ENCODE measurements at places on chromosomes 12 and 14.

- no peaks in the 10 kb centered on the region for H3K27me3 ChIP-seq
- DNase-seq: no peak
- no peak overlapping the region for H3K27ac ChIP-seq
Measured at GRCh38 chr12:95248604-95249360, 31.2 kb downstream of the VEZT start.

- peaks cover 8% of the 10 kb centered on the region for H3K27me3 ChIP-seq
- no peak for DNase-seq
- no peaks in the 10 kb centered on the region for H3K4me1 ChIP-seq
Measured at GRCh38 chr12:50065726-50066310, 8.4 kb downstream of the ASIC1 start.

DNA sequence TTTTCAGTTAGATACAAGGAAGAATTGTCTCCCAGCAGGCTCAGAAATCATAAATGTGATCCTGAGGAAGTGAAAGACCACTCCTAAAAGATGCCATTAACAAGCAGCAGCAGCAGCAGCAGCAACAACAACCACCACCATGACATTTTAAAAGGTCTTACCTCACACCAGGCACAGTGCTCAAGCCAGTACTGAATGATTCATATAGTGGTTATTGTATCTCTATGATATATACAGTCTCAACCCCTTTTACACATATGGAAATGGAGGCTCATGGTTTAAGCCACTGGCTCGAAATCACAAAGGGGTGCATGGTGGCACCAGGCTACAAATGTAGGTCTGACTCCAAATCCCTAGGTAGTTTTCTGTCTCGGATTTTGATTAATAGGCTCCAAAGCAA is 126.9 kb downstream of the KTN1 start:
- no peak overlapping the region for H3K27ac ChIP-seq
- DNase-seq: no peak
- H3K4me3 ChIP-seq: no peak overlapping the region
- no peaks in the 10 kb centered on the region for H3K27me3 ChIP-seq
- no peaks in the 10 kb centered on the region for H3K4me1 ChIP-seq
- H3K36me3 ChIP-seq: no peaks in the 10 kb centered on the region

GRCh38 chr14:33567023-33567728 is 383.7 kb downstream of the EGLN3 start:
- DNase-seq: no peak
- H3K4me1 ChIP-seq: peaks cover 8% of the 10 kb centered on the region
- no peaks in the 10 kb centered on the region for H3K27me3 ChIP-seq
- no peak overlapping the region for H3K27ac ChIP-seq
- no peaks in the 10 kb centered on the region for H3K36me3 ChIP-seq
- no peak overlapping the region for H3K4me3 ChIP-seq

- H3K27ac ChIP-seq: no peak overlapping the region
- no peak for DNase-seq
- no peaks in the 10 kb centered on the region for H3K36me3 ChIP-seq
- no peaks in the 10 kb centered on the region for H3K27me3 ChIP-seq
- no peak overlapping the region for H3K4me3 ChIP-seq
Measured at GRCh38 chr12:118633071-118633470, 256.7 kb downstream of the SUDS3 start.

GRCh38 chr12:132263061-132263360 is 66.4 kb downstream of the GALNT9 start:
- no peak overlapping the region for H3K4me3 ChIP-seq
- H3K27me3 ChIP-seq: peaks cover 5% of the 10 kb centered on the region
- H3K36me3 ChIP-seq: no peaks in the 10 kb centered on the region
- H3K27ac ChIP-seq: no peak overlapping the region
- no peaks in the 10 kb centered on the region for H3K4me1 ChIP-seq

DNA sequence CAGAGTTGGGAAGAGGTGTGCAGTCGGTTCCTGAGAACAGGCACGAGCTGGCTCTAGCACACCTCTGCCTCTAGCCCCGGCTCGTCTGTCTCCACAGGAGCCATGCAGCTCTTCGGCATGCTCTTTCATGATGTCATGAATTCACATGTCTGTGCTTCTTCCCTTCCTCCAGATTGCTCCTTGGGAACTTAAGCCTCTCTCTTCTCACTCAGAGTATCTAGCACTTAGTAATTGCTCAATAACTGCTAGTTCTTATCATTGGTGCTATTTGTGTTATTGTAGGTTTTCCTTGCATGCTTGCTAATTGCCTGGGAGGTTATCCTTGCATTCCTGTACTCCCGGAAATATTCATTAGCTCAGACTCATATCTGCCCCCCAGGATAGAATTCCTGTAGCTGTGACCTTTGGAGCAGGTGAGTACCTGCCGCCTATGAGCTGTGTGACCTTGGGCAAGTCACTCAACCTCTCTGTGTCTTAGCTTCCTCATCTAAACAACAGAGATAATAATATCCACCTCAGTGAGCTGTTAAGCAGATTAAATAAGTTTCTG is 19.5 kb downstream of the FAM181A start:
- no peaks in the 10 kb centered on the region for H3K27me3 ChIP-seq
- no peak for DNase-seq
- no peaks in the 10 kb centered on the region for H3K4me1 ChIP-seq
- H3K36me3 ChIP-seq: no peaks in the 10 kb centered on the region
- no peak overlapping the region for H3K27ac ChIP-seq

- H3K27ac ChIP-seq: no peak overlapping the region
- no peak for DNase-seq
- no peak overlapping the region for H3K4me3 ChIP-seq
- no peaks in the 10 kb centered on the region for H3K4me1 ChIP-seq
Measured at GRCh38 chr12:67853204-67853603, 136.0 kb upstream of the IFNG-AS1 start.

DNA sequence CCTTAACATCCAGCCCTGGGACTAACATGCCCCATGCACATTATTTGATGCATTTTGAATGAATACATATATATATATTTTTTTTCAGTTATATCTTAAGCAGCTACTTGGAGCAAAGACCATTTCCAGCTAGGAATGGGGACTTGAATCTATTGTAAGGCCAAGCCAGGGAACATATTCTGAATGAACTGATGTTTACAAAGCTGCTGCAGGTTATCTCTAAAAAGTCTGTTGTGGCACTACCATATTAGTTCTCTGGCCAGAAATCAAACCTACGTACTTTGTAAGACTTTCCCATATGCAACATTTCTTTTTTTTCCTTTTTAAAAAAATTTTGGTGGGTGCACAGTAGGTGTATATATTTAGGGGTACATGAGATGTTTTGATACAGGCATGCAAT is 43.4 kb downstream of the PELI2 start:
- no peaks in the 10 kb centered on the region for H3K27me3 ChIP-seq
- H3K4me1 ChIP-seq: peaks cover 12% of the 10 kb centered on the region
- no peak overlapping the region for H3K27ac ChIP-seq
- H3K4me3 ChIP-seq: no peak overlapping the region
- H3K36me3 ChIP-seq: no peaks in the 10 kb centered on the region

- no peak for DNase-seq
- no peak overlapping the region for H3K27ac ChIP-seq
- no peaks in the 10 kb centered on the region for H3K27me3 ChIP-seq
Measured at GRCh38 chr14:105430042-105430441, 10.4 kb downstream of the MTA1 start.

DNA sequence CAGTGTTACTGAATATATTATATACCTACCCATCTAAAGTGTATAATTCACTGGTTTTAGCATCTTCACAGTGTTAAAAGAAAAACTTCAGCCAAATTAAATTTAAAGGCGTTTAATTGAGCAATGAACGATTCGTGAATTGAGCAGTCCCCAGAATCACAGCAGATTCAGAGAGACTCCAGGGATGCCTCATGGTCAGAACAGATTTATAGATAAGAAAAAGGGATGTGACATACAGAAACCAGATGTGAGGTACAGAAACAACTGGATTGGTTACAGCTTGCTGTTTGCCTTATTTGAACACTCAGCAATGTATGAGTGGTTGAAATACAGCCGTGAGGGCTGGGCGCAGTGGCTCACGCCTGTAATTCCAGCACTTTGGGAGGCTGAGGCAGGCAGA is 84.6 kb downstream of the WNK1 start:
- peak; percentile 9 for DNase-seq
- no peaks in the 10 kb centered on the region for H3K27me3 ChIP-seq
- H3K4me3 ChIP-seq: no peak overlapping the region
- peaks cover 6% of the 10 kb centered on the region for H3K36me3 ChIP-seq

- H3K27ac ChIP-seq: no peak overlapping the region
- peaks cover 23% of the 10 kb centered on the region for H3K27me3 ChIP-seq
- no peaks in the 10 kb centered on the region for H3K4me1 ChIP-seq
- no peak overlapping the region for H3K4me3 ChIP-seq
Measured at GRCh38 chr12:106767206-106767605, 7.3 kb upstream of the RIC8B start.

- H3K4me1 ChIP-seq: peaks cover 6% of the 10 kb centered on the region
- H3K4me3 ChIP-seq: no peak overlapping the region
- H3K27ac ChIP-seq: no peak overlapping the region
- DNase-seq: no peak
Measured at GRCh38 chr12:131135311-131135785, 181.6 kb downstream of the ADGRD1 start.

DNA sequence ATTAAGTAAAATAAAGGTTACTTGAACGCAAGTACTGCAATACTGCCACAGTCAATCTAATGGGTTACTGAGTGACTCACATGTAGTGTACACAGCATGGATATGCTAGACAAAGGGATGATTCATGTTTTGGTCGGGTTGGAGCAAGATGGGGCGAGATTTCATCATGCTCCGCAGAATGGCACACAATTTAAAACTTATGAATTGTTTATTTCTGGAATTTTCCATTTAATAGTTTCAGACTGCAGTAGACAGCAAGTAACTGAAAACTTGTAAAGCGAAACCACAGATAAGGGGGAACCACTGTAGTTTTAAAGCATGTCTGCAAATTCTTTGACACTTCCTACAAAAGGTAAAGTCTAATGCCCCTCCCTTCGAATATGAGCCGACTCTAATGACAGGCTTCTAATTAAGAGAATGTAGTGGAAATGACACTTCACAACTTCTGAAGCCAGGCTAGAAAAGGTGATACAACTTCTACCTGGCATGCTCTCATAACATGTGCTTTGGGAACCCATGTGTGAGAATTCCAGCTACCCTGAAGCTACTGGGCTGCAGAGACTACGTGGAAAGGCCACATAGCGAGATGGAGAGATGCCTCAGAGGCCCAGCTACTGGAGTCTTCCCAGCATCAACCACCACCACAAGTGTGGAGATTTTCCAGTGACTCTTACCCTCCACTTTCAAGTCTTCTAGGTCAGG is 13.9 kb upstream of the TCP11L2 start:
- peaks cover 3% of the 10 kb centered on the region for H3K4me1 ChIP-seq
- H3K4me3 ChIP-seq: no peak overlapping the region
- DNase-seq: peak; percentile 35

- no peaks in the 10 kb centered on the region for H3K27me3 ChIP-seq
- no peak overlapping the region for H3K27ac ChIP-seq
- no peak overlapping the region for H3K4me3 ChIP-seq
- H3K36me3 ChIP-seq: no peaks in the 10 kb centered on the region
Measured at GRCh38 chr14:99267837-99268781, 3.9 kb downstream of the BCL11B start.

GRCh38 chr14:70173569-70173968 is 15.2 kb downstream of the SLC8A3 start:
- H3K4me1 ChIP-seq: peaks cover 5% of the 10 kb centered on the region
- H3K27ac ChIP-seq: no peak overlapping the region
- DNase-seq: no peak

DNA sequence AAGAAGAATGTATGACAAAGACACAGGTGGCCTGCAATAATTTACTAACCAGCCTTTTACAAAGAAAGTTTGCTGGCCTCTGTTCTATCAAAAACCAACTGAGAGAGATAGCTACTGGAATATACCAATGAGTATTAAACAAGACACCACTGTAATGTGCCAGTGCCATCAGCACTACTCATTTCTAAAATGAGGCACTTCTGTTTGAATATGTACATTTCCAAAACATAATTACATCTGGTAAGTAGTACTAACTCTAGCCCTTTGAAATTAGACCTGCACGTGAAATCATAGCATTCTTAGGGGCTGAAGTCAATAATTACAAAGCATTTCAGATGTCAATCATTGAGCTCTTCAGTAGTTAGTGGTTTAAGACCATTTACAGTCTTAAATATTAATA is 6.9 kb upstream of the SYCP3 start:
- no peaks in the 10 kb centered on the region for H3K4me1 ChIP-seq
- H3K36me3 ChIP-seq: peaks cover 19% of the 10 kb centered on the region
- no peak overlapping the region for H3K4me3 ChIP-seq
- DNase-seq: no peak
- no peaks in the 10 kb centered on the region for H3K27me3 ChIP-seq
- H3K27ac ChIP-seq: no peak overlapping the region

GRCh38 chr14:102056694-102057442 is 30.0 kb downstream of the HSP90AA1 start:
- no peak for DNase-seq
- peaks cover 14% of the 10 kb centered on the region for H3K36me3 ChIP-seq
- H3K4me3 ChIP-seq: no peak overlapping the region
- H3K4me1 ChIP-seq: no peaks in the 10 kb centered on the region

DNA sequence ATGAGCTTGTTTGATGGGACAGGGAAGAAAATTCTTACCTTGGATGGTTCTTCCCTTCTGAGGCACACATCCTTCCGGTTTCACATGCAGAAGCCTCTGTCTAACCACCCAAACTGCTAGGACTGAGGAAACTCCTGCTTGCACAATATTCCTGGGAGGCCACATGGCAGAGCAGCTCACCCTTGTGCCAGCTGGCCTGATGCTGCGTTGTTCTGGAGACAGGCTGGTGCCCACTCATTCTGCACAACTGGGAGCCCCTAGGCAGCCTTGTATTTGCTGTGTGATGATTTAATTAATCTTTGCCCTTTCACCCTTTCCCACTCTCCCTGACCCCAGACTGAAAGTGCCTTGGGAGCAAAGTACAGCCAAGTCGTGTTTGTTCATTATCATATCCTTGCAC is 130.8 kb downstream of the RTN1 start:
- no peak overlapping the region for H3K27ac ChIP-seq
- no peaks in the 10 kb centered on the region for H3K36me3 ChIP-seq
- no peaks in the 10 kb centered on the region for H3K27me3 ChIP-seq
- H3K4me1 ChIP-seq: no peaks in the 10 kb centered on the region

GRCh38 chr12:106415134-106415533 is 57.6 kb downstream of the POLR3B start:
- H3K27ac ChIP-seq: no peak overlapping the region
- DNase-seq: no peak
- H3K4me1 ChIP-seq: no peaks in the 10 kb centered on the region
- peaks cover 10% of the 10 kb centered on the region for H3K36me3 ChIP-seq

- H3K27ac ChIP-seq: no peak overlapping the region
- H3K4me3 ChIP-seq: no peak overlapping the region
- DNase-seq: no peak
- no peaks in the 10 kb centered on the region for H3K36me3 ChIP-seq
- H3K4me1 ChIP-seq: no peaks in the 10 kb centered on the region
- H3K27me3 ChIP-seq: no peaks in the 10 kb centered on the region
Measured at GRCh38 chr12:68065687-68066086, 76.4 kb downstream of the IFNG-AS1 start.

DNA sequence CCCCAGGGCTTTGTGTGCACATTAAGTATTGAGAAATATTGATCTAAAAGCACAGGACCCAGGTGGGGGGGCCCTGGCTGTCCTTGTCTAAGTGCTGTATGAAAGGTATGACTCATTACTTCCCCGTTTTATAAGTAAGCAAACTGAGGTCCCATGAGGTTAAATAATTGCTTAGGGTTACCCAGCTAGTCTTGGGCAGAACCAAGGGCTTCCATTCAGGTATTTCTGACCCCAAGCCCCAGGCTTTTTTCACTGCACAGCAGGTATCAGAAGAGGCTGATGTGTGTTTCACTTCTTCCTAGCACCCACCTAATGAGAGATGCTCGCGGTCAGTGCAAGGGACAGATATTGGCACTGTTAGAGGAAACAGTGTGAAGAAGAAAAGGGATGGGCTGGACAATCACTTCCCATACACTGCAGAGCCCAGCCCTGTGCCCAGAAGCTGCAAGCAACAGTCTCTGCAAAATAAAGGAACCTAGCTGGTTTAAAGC is 4.7 kb upstream of the TC2N start:
- peak overlapping the region; percentile 31 for H3K27ac ChIP-seq
- peaks cover 58% of the 10 kb centered on the region for H3K4me1 ChIP-seq
- H3K4me3 ChIP-seq: no peak overlapping the region
- H3K36me3 ChIP-seq: no peaks in the 10 kb centered on the region
- no peak for DNase-seq

Measured in common myeloid progenitor, CD34-positive (primary cell).